ENCODE measurements at places on chromosomes 2 and 18. TPM values are rescaled to one million over a fixed set of nuclear protein-coding genes. Genes with fewer than 3 reads are reported as not detected.

DNA sequence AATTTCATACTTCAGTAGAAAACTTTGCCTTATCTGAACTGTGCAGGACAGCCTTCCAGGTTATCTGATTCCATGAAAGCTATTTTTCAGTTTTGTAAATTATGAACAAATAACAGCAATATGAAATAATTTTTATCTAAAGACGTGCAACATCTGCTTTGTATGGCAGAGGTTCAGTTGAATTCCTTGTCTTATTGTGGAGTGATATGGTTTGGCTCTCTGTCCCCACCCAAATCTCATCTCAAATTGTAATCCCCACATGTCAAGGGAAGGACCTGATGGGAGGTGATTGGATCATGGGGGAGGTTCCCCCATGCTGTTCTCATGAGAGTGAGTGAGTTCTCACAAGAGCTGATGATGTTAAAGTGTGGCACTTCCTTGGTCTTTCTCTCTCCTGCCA is 18.1 kb upstream of the RPIA start:
- H3K4me3 ChIP-seq: no peak overlapping the region
- no peaks in the 10 kb centered on the region for H3K36me3 ChIP-seq

DNA sequence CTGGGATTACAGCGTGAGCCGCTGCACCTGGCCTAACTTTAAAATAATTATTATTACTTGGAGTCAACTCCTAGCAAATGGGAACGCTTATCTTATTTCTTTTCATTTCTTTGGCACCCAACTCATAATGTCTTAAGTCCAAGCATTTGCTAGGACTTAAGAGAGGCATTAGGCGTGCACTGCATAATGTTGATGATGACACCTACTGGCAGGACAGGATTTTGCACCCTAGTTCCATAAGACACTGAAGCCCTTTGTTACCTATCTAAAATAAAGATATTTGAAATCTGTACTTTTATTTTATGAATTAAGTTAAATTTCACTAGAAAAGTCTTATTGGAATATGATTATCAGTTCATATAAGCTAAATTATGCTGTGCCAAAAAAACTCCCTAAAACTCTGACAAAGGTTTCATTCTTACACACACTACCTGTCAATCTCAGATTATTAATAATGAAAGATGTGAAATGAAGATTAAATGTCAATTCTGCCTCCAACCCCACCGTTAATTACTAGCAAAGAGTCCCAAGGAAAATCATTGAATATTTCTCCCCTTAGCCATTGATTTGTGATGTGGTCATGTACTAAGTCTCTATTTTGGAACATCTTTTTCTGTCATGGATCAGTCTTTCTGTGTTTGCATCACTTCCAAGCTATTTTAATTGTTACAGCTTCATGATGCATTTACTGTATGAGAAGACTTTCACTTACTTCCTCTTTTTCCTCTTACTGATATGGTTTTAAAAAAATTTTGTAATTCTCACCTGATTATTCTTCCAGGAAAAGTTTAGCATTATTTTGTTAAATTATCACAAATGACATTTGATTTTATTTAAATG is 12.7 kb upstream of the CDH2 start:
- H3K36me3 ChIP-seq: no peaks in the 10 kb centered on the region
- peak; percentile 62 for DNase-seq
- H3K27me3 ChIP-seq: no peaks in the 10 kb centered on the region
- peaks cover 9% of the 10 kb centered on the region for H3K4me1 ChIP-seq

- no peak for DNase-seq
- H3K27me3 ChIP-seq: no peaks in the 10 kb centered on the region
- no peaks in the 10 kb centered on the region for H3K4me1 ChIP-seq
Measured at GRCh38 chr18:10015288-10015701, 101.5 kb downstream of the VAPA start.

The DSEL gene
- 5.3 TPM for total RNA-seq

The NCKAP5 gene
- total RNA-seq: 7.7 TPM

The MYL1 gene
- total RNA-seq: 0.28 TPM
